ENCODE measurements at places on chromosomes 11 and 22.

DNA sequence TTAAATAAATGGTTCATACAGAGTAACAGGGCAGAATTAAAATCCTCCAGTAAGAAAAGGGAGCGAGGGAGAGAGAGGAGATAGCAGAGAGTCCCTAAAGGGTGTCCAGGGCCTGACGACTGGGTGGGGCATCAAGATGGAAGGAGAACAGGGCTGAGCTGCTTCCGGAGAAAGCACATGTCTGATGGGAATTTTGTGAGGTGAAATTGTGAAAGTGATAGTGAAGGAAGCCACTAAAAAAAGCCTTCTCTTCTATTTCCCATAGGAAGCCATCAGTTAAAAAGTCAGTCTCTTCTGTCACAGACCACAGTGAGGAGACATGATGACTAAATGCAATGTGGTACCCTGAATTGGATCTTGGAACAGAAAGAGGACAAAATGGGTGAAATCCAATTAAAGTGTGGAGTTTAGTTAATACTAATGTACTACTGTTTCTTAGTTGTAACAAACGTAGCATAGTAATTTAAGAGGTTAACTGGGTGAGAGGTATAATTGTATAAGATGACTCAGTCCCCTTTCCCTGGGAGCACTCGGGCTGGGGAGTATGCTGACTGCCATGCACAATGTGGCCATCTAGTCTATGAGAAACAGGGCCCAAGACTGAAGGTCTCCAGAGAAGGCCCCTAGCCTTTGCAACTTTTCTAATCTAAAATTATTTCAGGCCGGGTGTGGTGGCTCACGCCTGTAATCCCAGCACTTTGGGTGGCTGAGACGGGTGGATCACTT, 29.5 kb upstream of the FCHSD2 start:
- H3K4me1 ChIP-seq, result no peaks in the 10 kb centered on the region
- no peaks in the 10 kb centered on the region for H3K36me3 ChIP-seq
- no peak overlapping the region for H3K4me3 ChIP-seq
- H3K27me3 ChIP-seq, result no peaks in the 10 kb centered on the region
- H3K27ac ChIP-seq, result no peak overlapping the region
- DNase-seq, result no peak

DNA sequence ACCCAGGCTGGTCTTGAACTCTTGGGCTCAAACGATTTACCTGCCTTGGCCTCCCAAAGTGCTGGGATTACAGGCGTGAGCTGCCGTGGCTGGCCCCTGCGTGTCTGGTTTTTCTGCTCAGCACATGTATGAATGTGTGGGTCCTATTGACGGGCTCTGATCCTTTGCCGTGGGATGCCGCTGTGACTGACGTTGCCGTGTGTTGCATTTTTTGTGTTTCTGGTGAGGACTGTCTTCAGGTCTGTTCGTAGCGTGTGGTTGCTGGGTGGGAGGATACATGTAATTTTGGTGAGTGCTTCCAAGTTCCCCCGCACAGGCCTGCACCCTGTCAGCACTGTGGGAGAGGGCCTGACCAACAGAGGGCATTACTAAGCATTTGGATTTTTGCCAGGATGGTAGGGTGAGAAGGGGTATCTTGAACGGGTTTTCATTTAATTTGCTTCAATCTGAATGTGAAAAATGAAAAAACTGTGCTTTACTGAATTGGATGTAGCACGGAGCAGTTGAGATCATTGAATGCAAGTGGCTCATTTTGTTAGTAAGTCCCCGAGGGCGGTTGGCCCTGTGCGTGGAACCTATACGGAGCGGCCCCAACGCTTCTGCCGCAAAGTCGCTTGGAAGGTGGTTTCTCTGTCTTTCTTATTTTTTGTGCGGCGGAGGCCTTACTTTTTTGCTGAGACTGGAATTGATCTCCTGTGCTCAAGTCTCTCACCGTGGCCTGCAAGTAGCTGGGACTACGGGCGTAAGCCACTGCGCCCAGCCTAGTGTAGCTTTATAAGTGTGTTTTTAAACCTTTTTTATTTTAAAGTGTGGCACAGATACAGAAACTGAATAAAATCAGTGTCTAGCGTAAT, 8.2 kb downstream of the ZBED4 start:
- no peak overlapping the region for H3K27ac ChIP-seq
- H3K36me3 ChIP-seq, result no peaks in the 10 kb centered on the region
- H3K4me1 ChIP-seq, result peaks cover 6% of the 10 kb centered on the region

GRCh38 chr11:43541993-43542392, 138.5 kb upstream of the HSD17B12 start:
- H3K27ac ChIP-seq, result no peak overlapping the region
- H3K4me1 ChIP-seq, result no peaks in the 10 kb centered on the region
- no peak overlapping the region for H3K4me3 ChIP-seq
- H3K36me3 ChIP-seq, result no peaks in the 10 kb centered on the region
- no peak for DNase-seq
- H3K27me3 ChIP-seq, result peaks cover 6% of the 10 kb centered on the region

DNA sequence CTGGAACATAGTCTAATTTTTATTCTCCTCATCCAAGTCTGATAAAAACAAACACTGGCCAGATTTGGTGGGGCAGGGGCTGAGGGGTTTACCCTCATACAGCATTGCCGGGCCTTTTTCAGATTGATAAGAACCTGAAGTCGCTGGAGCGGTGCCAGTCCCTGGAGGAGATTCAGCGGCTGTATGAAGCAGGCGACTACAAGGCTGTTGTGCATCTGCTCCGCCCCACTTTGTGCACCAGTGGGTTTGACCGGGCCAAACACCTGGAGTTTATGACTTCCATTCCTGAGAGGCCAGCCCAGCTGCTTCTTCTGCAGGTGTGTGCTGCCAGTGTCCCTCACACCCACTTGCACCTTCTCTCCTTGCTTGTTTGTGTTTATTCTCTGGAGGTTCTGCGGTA, 55.8 kb downstream of the CABIN1 start:
- no peaks in the 10 kb centered on the region for H3K4me1 ChIP-seq
- no peak for DNase-seq
- H3K4me3 ChIP-seq, result no peak overlapping the region
- H3K27me3 ChIP-seq, result no peaks in the 10 kb centered on the region
- H3K36me3 ChIP-seq, result peaks cover 69% of the 10 kb centered on the region

DNA sequence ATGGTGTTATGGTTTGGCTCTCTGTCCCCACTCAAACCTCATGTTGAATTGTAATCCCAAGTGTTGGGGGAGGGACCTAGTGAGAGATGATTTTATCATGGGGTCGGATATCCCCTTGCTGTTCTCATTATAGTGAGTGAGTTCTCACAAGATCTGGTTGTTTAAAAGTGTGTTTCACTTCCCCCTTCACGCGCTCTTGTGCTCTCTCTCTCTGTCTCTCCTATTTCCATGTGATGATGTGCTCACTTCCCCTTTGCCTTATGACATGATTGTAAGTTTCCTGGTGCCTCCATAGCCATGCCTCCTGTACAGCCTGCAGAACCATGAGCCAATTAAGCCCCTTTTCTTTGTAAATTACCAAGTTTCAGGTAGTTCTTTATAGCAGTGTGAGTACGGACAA, 765.1 kb downstream of the KCNA4 start:
- H3K27ac ChIP-seq, result no peak overlapping the region
- H3K27me3 ChIP-seq, result no peaks in the 10 kb centered on the region
- H3K36me3 ChIP-seq, result no peaks in the 10 kb centered on the region
- H3K4me3 ChIP-seq, result no peak overlapping the region

- H3K4me1 ChIP-seq, result no peaks in the 10 kb centered on the region
- no peaks in the 10 kb centered on the region for H3K27me3 ChIP-seq
- no peak overlapping the region for H3K27ac ChIP-seq
- H3K36me3 ChIP-seq, result no peaks in the 10 kb centered on the region
- H3K4me3 ChIP-seq, result no peak overlapping the region
Measured at GRCh38 chr11:9103542-9104276, 12.3 kb upstream of the SCUBE2 start.

DNA sequence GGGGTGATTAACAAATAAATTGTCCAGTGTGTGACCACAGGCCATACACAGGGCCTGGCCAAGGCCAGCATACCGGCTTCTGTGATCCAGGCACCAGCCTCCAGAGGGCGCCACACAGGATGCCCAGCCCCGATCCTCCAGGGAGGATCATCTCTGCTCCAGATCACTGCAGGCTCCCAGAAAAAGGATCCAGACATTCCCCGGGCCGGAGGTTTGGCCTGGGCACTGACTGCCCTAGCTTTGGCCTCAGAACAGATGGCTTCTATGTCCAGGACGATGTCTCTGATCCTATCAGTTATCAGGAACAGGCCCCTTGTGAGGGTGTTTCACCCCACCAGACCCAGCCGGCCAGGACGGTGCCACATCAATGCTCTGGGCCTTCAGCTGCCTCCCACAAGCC, 74.5 kb upstream of the LMO1 start:
- peaks cover 2% of the 10 kb centered on the region for H3K27me3 ChIP-seq
- no peak for DNase-seq
- no peaks in the 10 kb centered on the region for H3K4me1 ChIP-seq
- H3K36me3 ChIP-seq, result no peaks in the 10 kb centered on the region

DNA sequence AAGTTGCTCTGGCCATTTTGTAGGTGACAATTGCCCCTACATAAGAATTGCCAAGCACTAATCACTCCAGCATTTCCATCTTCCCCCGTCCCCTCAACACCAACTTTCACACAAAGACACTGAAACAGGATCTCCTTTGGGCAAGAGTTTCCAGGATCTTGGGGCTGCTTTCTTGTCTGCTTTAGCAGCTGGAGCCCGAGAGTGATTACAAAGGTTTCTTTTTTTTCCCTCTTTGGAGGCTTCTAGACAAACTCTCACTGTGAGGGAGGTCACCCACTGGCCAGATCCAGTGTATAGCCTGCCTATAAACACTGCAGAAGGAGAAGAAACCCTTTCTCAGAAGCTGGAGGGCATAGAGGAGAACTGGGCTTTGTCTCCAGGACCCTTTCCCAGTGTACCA, 92.5 kb downstream of the APIP start:
- no peak overlapping the region for H3K27ac ChIP-seq
- no peaks in the 10 kb centered on the region for H3K4me1 ChIP-seq
- no peaks in the 10 kb centered on the region for H3K27me3 ChIP-seq
- no peak overlapping the region for H3K4me3 ChIP-seq

DNA sequence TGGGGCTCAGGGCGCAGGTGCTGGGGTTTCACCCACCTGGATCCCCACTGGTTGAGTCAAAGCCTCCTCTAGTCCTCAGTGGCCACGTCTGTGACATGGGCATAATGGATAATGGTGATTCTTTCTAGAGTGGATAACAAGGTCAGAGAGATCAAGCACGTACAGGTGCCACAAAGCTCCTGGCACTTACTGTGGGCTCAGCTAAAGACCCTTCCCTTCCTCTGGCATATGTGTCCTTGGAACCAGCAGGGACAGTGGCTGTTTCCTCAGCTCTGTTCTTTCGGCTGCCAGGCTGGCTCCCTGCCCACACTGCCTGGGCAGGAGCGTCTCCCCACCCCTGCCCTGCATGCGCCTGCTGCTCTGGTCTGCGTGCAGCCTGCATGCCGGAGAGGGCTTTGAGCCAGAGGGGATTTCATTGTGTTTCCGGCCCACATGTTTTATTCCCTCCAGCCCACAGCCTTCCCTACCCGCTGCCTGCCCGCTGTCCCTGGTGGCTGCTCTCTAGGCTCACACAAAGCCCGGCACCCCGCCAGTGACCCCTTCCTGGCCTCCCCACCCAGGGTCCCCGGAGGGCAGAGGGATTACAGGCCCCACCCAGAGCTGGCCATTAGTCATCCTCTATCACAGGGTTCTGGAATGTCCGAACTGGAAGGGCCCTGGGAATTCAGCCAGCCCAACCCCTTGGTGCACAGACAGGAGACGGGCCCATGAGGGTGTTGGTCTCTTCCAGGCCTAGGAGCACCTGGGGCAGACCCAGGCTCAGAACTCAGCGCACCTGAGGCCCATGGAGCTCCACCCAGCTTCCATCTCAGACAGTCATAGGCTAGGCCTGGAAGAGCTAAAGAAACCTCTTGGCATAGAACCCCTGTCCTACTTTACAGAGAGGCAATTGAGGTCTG, 55.3 kb upstream of the GCAT start:
- no peak overlapping the region for H3K27ac ChIP-seq
- H3K4me3 ChIP-seq, result no peak overlapping the region
- peaks cover 1% of the 10 kb centered on the region for H3K4me1 ChIP-seq
- H3K36me3 ChIP-seq, result peaks cover 24% of the 10 kb centered on the region
- no peaks in the 10 kb centered on the region for H3K27me3 ChIP-seq
- no peak for DNase-seq

DNA sequence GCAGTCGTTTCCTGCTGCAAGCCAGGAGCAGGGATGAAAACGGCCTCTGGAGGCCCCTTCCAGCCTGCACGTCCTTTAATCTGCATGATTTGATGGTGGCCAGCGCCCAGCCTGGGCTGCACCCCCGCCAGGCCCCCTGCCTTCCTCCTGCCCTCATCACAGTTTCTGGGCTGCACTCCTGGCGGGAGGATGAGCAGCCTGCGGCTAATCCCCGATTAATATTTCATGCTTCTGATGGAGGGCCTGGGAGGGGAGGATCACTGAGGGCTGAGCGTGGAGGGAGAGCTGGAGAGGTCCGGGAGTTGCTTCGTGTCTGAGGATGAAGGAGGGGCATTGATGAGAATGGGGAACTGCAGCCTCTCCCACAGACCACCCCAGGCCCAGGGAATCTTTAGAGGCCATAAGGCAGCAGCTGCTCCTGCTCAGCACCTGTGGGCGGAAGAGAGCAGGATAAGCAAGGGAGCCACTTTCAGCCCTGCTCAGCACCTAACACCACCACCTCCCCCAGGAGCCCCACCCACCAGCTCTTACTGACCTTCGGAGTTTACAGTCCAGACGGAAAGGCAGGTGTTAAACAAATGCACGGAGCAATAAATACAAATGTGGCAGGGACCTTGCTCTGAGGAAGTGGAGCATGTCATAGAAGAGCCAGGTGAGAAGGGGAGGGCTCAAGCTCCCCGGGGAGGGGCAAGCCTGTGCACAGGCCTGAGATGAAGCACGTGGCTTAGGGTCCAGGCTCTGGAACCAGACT, 135.0 kb upstream of the NECTIN1 start:
- no peak for DNase-seq
- H3K4me3 ChIP-seq, result no peak overlapping the region
- no peaks in the 10 kb centered on the region for H3K4me1 ChIP-seq
- H3K27ac ChIP-seq, result no peak overlapping the region
- no peaks in the 10 kb centered on the region for H3K36me3 ChIP-seq

- H3K4me3 ChIP-seq, result no peak overlapping the region
- H3K4me1 ChIP-seq, result peaks cover 25% of the 10 kb centered on the region
- H3K27ac ChIP-seq, result no peak overlapping the region
- H3K27me3 ChIP-seq, result peaks cover 61% of the 10 kb centered on the region
Measured at GRCh38 chr11:124863826-124864165, 1.4 kb upstream of the ROBO3 start.

- no peaks in the 10 kb centered on the region for H3K36me3 ChIP-seq
- no peak overlapping the region for H3K4me3 ChIP-seq
- no peak overlapping the region for H3K27ac ChIP-seq
- H3K27me3 ChIP-seq, result no peaks in the 10 kb centered on the region
Measured at GRCh38 chr22:47788461-47788860, 1026.0 kb downstream of the TBC1D22A start.
